ENCODE measurements at places on chromosomes 5 and 9.
A peak's percentile ranks its signal among the peaks of the same experiment; 100 is the strongest.

DNA sequence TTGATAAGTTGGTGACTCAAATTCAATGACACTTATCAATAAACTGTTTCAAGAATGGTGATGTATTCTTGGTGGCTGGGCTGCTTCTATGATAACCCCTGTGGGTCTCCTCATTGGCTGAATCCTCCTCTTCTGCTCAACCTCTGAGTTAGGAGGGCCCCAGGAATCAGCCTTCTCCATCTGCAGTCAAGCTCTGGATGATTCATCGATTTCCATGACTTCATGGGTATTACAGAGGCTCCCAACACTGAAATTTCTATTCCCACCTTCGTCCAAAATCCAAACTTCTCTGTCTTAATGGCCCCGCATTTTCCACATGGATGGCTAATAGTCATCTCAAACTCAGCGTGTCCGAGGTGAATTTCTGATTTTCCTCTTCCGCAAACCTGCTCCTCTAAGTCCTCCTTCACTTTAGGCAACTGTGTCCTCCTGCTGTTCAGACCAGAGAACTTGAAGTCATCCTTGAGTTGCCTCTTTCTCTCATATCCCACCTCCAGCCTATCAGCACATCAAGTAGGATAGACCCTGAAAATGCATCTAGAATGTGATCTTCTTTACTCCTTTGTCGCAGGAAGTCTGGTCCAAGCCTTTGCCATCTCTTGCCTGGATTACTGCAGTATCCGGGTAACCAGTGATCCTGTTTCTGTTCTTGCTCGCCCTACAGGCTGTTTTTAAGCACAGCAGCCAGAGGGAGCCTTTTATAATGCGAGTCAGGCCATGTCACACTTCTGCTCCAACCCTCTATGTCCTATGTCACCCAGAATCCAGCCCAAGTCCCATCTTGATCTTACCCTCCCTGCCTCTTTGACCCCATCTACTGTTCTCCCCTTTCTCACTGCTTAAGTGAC is 41.4 kb upstream of the IL7R start:
- DNase-seq = peak; percentile 61

GRCh38 chr5:28603869-28604268 is 1565.5 kb upstream of the CDH9 start:
- DNase-seq = no peak

- no peak for DNase-seq
Observed at GRCh38 chr5:60447488-60447920, 252.5 kb downstream of the DEPDC1B start.

- DNase-seq = no peak
Observed at GRCh38 chr9:99340281-99340680, 118.2 kb downstream of the SEC61B start.

GRCh38 chr5:145941448-145942130 is 5.2 kb downstream of the SH3RF2 start:
- DNase-seq = no peak

DNA sequence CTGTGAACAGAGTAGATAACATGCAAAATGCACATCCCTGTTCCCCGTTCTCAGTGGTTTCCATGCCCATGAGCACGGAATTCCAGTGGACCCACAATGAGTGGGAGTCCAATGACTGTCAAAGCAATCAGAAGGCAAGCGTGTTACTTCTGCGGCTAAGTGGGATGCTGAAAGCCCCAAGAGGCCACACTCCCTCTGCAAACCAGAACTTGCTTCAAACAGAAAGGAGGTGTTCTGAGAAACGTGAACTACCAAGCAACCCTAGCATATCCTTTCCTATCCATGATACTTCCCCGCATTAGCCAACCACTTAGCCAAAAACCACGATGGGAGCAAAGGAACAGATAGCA is 21.7 kb upstream of the MVB12B start:
- no peak for DNase-seq

- no peak for DNase-seq
Observed at GRCh38 chr9:119283078-119283794, 86.0 kb downstream of the BRINP1 start.

GRCh38 chr5:119948162-119948561 is 318.8 kb downstream of the FAM170A start:
- DNase-seq = no peak

DNA sequence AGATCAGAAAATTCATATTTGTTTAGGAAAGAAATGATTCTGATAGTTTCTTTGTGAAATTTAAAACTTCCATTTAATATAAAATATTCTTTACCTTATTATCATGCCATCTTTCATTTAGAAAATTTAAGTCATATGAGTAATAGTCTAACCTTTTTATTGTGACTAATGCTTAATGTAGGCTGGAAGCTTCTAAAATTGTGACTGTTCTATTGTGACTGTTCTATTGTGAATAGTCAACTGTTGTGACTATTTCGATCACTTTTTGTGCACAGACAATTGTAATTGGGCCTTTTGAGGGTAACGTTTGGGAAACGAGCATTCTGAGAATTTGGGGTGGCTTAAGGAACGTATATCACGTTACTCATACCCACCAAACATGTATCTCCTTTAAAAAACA is 100.0 kb downstream of the PARP8 start:
- no peak for DNase-seq

DNA sequence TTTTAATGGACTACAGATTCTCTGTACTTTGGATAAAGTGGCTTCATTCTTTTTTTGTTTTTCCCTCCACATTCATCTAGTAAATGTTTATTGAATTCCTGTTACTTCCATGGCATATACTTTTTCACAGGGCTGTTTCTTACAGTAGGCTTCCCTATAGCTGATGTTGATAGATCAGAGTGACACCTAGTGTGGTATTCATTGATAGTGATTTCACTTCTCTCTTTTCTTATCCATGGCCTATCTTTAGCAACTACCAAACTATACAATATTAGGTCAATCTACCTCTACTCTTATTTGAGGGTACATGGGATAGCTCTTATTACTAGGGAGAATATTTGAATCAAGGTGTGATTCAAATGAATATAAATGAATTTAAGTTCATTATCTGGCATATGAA is 35.8 kb downstream of the FSD1L start:
- DNase-seq = no peak

GRCh38 chr5:126624534-126624933 is 23.8 kb downstream of the PHAX start:
- DNase-seq = no peak

- no peak for DNase-seq
Observed at GRCh38 chr5:16033187-16033925, 146.2 kb downstream of the MARCHF11 start.

- DNase-seq = peak; percentile 38
Observed at GRCh38 chr9:125142560-125143376, 560 bp downstream of the SCAI start.

- no peak for DNase-seq
Observed at GRCh38 chr9:133996531-133997520, 4.7 kb upstream of the VAV2 start.

DNA sequence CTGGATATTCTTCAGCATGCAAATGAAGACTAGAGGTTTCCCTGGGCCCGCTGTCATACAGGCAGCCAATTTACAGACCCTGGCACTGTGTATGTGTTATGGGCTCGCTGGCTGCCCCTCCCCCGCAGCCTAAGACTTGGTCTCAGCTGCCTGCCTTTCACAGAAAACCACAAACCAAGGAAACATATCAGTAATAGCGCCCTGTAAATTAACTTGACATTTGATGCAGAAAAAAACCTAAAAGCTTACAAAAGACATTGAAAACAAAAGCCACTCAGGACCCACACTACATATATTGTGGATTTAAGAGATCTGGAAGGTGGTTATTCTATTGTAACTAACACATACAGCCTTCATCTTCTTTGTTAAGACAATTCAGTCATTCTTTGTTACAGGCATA is 287.0 kb upstream of the TMEM161B start:
- no peak for DNase-seq

DNA sequence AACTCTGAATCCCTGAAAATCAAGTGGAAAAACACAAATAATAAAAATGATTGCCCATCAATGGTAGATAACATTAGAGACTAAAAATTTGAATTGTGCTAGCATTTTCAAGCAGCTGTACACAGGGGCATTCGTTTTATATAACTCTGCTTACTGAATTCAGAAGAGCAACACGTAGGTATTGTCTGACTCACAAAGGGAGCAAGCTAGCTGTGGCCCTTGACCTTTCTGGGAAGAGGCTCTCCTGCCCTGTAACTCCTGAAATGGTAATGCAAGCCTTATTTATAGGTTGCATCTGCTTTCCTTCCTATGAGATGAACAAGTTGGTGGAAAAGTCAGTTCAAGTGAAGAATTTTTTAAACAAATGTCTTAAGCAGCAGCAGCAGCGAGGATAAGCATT is 218.7 kb upstream of the EFNA5 start:
- DNase-seq = no peak

- no peak for DNase-seq
Observed at GRCh38 chr9:95845751-95846150, 29.7 kb upstream of the ERCC6L2 start.

DNA sequence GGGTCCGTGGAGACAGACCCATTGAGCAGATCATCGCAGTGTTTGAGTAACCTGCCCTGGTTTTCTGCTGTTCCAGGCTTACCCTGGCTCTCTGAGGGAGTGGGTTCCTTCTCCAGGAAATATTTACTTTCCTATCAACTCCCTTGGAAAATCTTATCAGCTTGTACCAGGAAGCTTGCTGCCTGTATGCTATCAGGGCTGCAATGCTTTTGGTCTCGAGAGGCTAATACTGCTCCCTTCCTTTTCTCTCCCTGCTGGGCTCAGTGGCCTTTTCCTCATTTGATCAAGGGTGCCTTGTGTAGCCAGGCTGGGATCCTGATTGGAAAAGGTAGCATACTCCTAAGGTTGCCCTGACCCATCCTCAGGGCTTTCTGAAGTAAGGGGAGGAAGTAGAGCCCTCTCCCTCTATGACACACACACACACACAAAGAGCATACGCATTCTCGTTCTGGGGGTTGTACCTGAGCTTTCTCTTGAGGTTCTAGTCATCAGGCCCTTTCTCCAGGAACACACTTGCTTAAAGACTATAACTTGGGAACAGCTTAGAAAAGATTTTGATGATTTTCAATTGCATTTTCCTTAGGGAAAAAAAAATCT is 41.6 kb downstream of the CYSTM1 start:
- DNase-seq = no peak

GRCh38 chr5:145433077-145433476 is 402.1 kb downstream of the PRELID2 start:
- DNase-seq = no peak

DNA sequence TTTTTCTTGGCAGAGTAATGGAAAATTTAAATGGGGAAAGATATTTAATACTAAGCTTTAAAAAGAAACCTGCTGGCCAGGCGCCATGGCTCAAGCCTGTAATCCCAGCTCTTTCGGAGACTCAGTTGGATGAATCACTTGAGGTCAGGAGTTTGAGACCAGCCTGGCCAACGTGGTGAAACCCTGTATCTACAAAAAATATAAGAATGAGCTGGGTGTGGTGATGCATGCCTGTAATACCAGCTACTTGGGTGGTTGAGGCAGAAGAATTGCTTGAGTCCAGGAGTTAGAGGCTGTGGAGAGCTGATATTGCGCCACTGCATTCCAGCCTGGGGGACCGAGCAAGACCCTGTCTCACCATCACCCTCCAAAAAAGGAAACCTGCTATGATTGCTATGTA is 32.8 kb downstream of the TUT7 start:
- DNase-seq = no peak

- no peak for DNase-seq
Observed at GRCh38 chr5:151595411-151595826, 4.3 kb upstream of the FAT2 start.

- DNase-seq = no peak
Observed at GRCh38 chr5:135842737-135843136, 8.3 kb downstream of the SLC25A48 start.

DNA sequence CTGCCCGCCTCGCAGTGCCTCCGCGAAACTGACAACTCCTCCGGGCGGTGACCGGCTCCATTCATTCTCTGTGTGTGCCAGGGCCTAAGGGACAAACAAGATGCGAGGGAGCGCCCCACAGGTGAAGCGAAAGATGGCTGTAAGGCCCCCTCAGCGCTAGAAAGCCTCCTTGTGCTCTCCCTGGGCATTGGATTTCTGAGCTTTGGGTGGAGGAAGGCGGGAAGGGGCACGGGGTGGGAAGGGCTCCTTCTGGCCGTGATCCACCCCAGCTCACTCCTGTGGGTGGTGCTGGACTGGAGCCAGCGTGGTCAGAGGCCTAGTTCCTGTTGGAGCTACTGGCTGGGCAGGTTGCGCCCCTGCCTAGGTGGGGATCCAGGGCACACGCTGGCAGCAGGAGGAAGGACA is 943 bp downstream of the GALNT12 start:
- peak; percentile 27 for DNase-seq

- DNase-seq = no peak
Observed at GRCh38 chr9:4113711-4114110, 186.2 kb downstream of the GLIS3 start.

DNA sequence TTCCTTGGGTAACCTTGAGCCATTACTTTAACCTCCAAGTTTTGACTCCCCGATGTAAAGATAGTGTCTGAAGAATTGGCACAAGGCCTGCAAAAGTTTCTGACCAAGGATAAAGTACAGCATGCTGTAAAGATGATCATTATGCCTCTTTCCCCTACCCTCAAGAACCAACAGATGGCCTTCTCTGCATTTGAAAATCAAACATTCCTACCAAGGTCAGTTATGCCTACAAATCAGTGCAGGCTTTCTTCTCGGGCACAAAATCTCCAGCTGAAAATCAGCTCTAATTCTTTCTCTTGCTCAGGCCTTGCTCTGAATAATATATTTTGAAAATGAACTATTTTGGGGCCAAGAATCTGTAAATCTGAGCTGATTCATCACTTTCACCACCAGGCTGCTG is 59.7 kb downstream of the PPP2R2B start:
- DNase-seq = no peak

DNA sequence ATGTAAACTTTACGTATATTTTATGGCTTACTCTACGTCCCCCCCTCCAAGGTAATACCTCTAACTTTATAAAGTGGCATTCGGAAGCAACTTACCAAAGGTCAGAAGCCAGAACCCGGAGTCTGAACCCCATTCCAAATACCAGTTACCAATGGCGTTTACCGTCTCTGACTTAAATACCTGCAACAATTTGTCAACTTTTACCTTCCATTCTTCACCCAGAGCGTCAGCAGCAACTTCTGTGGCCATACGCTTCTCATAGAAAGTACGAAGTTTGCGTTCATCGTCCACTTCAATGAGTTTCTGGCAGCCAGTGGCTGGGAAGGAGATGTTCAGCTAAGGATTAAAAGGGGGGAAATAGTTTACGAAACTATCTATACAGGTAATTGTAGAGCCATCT is 753 bp downstream of the RPS6 start:
- no peak for DNase-seq

- DNase-seq = no peak
Observed at GRCh38 chr5:64952951-64953673, 184.4 kb downstream of the CWC27 start.

GRCh38 chr5:176534640-176535039 is 2.6 kb downstream of the RNF44 start:
- DNase-seq = no peak

- DNase-seq = no peak
Observed at GRCh38 chr9:38145526-38146053, 76.6 kb upstream of the SHB start.

- no peak for DNase-seq
Observed at GRCh38 chr9:33506626-33507370, 17.3 kb upstream of the ANKRD18B start.

All from activated naive CD4-positive, alpha-beta T cell treated with anti-CD3 and anti-CD28 coated beads, Interleukin-2, amount 10 ng/mL, durations not matched to agents 7 days and 5 days (primary cell).